ENCODE measurements at places on chromosomes 2 and 18.
A peak's percentile ranks its signal among the peaks of the same experiment; 100 is the strongest.

DNA sequence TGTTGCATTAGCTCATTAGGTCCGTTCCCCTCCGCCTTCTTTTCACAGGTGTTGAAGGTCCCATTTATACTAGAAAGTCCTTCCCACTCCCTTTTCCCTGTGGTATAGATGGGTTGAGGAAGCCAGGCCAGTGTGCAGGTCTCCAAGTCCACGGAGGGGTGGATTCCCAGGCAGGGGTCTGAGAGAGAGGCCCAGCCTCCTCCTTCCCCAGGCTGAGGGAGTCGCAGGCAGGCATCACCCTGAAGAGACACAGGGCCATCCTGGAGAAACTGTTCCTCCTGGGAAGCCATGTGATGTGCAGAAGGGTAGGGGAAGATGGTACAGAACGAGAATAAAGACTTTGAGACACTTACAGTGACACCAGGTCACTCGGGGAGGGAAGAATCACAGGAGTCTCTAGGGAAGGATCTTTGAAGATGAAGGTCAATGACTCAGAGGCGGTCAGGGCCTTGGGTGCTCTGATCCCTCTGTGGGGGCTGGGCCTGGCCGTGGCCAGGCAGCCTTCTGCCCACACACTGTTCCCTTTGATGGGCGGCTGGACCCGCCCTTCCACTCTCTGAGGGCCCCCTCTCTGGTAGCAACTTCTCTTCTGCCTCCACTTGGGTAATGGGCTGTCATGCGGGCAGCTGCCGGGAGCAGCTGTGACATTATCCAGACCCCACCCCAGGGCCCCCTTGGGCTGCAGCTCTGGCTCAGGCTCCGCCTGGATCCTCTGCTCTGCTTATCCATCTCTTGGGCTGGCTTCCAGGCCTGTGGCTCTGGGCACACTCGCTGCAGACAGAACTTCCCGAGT lies 45.1 kb downstream of the RHOB start:
- DNase-seq = no peak

DNA sequence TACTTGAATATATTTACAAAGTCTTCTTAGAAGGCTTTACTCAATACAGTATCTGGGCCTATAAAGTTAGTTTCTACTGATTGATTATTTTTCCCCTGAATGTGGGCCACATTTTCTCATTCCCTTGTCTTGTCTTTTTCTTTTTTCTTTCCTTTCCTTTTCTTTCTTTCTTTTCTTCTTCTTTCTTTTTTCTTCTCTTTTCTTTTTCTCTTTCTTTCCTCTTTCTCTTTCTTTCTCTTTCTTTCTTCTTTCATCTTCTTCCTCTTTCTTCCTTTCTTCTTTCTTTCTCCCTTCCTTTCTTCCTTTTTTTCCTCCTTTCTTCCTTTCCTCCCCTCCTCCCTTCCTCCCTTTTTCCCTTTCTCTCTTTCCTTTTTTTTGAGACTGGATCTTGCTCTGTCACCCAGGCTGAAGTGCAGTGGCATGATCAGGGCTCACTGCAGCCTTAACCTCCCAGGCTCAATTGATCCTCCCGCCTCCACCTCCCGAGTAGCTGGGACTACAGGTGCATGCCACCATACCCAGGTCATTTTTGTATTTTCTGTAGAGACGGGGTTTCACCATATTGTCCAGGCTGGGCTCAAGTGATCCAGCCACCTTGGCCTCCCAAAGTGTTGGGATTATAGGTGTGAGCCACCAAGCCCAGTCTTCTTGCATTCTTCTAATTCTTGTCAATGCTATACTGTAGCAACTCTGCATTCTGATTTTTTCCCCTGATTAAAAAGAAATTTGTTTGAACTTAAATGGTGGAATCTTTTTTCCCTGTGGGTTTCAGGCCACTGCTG lies 133.1 kb upstream of the FBXO11 start:
- DNase-seq = no peak

DNA sequence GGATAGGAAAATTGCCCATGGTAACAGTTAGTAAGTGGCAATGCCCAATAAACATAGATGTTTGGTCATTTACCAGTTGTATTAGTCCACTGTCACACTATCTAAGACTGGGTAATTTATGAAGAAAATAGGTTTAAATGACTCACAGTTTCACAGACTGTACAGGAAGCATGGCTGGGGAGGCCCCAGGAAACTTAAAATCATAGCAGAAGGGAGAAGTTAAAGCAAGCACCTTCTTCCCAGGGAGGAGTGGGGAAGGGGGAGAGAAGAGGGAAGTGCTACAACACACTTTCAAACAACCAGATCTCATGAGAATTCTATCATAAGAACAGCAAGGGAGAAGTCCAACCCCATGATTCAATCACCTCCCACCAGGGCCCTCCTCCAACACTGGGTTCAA lies 23.4 kb downstream of the NR4A2 start:
- DNase-seq = no peak

GRCh38 chr2:98769784-98770183 lies 38.9 kb upstream of the MGAT4A start:
- DNase-seq = no peak

DNA sequence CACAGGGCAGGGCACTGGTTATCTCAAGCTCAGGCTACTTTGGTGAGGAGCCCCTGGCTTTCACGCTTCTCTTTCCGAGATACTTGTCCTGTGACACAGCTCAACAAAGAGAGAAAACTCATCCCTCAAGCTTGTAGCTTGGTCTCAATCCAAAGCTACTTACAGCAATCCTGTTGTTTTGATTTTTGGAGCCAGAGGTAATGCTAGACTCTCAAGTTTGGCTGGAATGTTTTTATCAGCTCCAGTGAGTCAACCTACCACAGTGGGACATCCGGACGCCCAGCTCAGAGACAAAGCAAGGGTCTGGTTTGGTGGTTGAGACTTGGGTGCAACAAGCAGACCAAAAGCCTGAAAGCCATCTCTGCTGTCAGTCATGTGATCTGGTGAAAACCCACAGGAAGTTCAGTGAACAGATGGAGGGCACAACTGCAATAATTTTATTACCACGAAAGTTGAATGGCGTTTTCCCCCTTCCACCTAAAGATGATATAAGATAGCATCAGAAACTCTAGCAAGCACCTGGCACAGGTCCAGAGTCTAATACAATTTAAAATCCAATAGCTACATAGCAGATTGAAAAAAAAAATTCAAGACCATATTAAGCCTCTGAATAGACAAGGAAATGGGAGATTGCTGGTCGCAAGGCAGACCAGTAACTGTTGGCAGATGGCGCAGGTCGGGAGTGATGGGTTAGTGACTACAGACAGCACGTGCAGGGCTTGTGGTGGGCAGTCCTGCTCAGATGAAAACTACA lies 102.3 kb upstream of the SMAD7 start:
- no peak for DNase-seq

GRCh38 chr2:57444752-57445430 lies 601.7 kb upstream of the VRK2 start:
- no peak for DNase-seq

- DNase-seq = peak; percentile 43
These were observed 21.1 kb downstream of the INPP5D start for GRCh38 chr2:233081232-233081730.

GRCh38 chr2:236366049-236366387 lies 101.8 kb upstream of the ASB18 start:
- DNase-seq = no peak

DNA sequence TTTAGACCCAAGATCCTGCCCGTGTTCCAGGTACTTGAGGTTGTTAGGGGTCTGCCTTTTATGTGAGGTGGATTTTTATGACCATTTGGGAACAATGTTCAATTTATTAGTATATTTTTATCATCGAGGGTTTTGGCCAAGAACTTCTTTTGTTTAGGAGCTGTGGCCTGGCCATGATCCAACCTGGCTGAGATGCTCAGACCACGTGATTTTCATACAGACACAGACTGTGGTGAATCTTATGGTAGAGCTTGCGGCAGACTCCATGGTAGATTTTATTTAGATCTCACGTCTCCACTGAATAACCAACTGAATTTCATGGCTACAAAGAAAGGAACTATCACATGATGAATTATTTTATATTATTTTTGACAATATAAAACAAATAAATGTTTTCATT lies 405.5 kb upstream of the VWC2L start:
- DNase-seq = peak; percentile 23

DNA sequence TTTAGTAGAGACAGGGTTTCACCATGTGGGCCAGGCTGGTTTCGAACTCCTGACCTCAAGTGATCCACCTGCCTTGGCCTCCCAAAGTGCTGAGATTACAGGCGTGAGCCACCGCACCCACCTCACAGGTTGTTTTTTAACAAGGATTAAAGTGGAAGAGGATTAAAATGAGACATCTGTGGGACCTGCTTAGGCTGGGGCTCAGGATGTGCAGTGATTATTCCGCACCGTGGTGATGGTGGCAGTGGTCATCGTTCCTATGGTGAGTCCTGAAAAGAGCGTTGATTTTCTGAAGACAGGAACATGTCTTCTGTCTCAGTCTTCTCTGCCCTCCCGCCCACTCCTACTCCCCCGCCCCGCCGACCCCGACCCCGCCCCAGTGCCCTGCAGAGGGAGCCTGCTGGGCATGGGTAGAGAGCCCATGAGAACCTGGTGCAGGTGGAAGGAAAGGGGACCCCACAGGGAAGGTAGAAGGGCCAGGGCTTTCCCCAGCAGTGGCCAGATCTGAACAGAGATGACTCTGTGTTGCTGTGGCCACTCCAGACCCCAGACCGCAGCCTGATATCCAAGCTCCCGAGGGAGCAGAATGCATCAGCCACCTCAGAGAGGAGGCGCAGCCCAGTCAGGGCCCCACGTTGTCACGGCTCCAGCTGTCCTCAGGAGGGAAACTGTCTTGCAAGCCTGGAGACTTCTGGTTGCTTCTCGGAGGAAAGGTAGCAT lies 34.5 kb upstream of the FOSL2 start:
- DNase-seq = no peak

DNA sequence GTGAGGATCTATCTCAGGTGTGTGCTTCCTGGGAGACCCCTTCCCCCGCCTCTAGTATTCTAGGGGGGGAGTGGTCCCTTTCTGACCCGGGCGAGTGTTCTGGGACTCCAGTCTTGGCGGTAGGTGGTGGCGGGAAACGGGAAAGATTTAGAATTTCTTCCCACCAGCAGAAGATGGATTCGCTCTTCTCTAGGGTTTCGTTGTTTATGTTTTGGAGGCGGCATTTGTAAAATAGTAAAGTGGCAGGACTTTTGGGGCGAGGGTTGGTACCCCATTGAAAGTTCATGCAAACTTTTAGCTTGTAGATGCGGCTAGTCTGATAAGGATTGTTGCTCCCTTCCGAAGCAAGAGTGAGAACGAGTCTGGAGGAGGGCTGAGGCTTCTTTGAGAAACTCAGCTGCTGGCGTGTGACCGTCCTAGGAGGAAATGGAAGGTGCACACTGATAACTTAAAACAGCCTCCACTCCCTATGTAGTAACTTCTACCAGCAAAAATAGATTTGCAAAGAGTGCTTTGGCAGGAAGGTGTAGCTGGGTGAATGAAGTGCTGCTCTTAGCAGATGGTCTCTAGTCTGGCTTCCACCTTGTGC lies 412 bp downstream of the GPD2 start:
- DNase-seq = no peak

GRCh38 chr2:212892193-212892592 lies 259.2 kb downstream of the IKZF2 start:
- DNase-seq = no peak

DNA sequence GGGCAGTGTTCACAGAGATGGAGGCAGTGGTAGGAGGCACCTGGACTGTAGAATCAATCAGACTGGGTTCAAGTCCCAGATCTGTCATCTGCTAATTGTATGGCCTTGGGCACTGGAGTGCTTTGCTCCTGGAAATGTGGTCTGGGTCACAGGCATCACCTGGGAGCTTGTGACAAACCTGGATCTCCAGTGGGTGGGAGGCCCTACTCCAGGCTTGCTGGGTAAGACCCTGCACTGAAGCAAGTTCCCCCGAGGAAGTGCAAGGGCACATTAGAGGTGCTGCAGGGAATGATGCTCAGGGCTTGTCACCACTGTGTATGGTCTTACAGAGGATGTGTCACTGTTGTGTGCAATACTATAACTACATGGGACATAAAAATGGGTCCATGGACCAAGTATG lies 220.5 kb upstream of the ID2 start:
- DNase-seq = no peak

DNA sequence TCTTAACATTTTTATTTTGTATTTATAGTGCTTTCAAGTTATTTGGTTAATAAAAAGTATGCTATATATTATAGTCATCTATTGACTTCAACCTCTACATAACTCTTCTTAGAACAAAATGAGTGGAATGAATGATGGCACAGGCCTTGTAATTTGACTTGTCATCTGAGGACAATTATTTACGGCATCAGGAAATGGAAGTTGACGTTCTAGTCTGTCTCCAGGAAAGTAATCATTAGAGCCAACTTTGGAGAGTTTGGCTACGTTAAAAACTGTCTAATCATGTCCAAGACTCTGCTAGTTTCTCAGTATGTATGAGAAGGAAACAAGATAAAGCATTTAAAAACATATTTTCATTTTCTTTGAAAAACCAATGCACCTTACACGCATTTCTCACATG lies 353.6 kb downstream of the ARHGAP15 start:
- no peak for DNase-seq

DNA sequence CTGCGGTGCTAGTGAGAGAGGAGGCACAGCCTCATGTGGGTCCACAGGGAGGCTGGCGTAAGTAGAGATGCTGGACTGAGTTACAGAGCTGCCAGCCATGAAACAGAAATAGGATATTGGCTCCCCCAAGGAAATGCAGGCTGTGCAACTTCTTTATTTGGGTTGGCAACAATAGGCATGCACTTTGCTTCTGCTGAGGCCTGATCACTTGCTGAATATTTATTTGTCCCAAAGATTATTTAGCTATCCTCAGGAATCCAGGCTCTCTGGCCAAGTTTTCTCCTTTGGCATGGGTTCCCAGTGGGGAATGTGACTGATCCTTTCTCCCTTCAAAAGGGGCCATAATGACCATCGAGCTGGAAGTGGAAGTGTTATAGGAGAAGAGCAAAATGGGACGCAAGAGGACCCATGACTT lies 60.0 kb downstream of the MAPK4 start:
- no peak for DNase-seq

DNA sequence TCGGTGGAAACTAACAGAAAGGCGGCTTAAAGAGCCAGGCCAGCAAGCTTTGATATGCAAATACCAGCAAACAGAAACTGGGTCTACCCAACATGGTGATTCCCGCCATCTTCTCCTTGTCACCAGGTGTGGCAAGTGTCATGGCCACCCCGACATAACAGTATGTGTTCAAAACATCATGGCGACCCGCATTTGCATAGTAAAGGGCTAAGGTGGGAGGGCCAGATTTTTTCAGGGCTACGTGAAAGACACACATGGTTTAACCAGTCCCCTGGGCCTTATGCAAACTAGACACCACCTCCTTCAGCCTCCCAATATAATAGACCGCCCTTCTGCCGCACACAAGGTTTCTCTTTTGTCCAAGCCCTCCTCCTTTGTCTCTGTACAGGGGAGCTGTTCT lies 260.4 kb downstream of the METTL4 start:
- DNase-seq = no peak

DNA sequence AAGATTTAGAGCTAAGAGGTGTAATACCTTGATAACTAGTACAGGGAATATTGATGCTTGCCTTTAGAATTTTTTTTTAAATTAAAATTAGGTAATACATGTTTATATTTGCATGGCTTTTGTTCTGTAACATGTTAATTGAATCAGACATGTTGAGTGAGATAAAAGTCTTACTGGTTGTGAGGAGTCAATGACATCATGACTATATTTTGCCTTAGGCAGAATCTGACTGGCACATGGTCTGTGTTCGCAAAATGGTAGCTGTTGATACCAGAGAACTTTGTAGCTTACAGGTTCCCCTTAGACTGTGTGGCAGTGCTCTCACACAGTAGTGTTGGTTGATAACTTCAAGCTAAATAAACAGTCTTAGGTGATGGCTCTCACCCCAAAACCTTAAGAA lies 199.7 kb downstream of the PTPRM start:
- DNase-seq = no peak

All from head of caudate nucleus (tissue), 42 donors.